ENCODE measurements at places on chromosomes 7 and 10.

DNA sequence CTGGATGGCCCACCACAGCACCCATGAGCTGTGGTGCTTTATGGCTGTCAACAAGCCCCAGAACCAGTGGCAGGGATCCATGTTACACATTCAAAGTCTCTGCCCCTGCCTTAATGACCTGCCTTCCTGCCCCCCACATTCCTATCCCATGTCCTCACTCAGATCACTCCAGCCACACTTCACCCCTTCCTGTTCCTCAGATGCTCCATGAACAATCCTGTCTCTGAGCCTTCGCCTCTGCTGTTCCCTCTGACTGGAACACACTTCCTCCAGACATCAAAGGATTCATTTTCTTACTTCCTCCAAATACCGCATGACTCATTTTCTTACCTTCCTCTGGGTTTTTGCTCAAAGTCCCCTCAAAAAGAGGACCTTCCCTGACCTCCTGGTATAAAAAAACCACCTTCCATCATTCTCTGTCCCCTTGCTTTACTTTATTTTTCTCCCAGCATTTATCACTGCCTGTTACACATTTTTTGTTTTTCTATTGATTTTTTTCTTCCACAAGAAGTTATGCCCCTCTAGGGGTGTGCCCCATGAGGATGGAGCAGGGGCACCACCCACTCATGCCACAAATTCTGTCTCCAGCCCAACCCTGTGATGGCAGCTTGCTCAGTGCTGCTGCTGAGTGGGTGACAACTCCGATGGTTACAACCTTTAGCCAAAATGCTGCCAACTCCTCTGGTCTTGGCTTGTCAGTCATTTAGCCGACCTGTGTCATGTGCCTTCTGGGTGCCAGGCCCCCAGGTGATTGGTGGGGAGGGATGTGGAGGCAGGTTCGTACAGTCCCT lies 18.2 kb downstream of the COL13A1 start:
- DNase-seq, result no peak

DNA sequence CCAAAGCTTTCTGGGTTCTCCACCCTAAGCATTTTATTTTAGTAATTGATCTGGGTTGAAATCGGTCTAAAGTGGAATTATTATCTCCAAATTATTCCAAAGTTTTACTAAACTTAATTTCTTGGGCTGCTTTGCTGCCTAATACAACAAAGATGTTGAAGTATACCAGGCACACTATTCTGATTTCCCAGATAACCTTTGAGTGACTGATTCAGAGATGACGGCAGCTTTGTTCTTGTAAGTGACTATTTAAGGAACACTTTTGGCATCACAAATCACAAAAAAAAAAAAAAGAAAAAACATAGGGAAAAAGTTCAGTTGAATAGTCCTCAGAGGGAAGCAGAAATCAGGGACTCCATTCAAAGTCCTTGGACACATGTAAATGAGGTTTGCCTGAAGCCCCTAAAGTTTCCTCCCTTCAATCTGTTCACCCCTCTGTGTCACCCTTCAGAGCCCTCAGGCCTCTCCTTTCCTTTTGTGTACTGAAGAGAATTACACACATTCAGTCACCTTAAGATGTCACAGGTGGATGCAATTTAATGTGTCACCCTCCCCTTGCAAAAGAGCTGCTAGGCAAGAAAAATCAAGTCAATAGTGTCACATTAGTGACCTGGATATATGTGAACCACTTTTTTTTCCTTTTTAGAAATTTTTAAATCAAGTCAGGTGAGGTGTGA lies 81.5 kb downstream of the RTKN2 start:
- no peak for DNase-seq

- DNase-seq, result no peak
Measured at GRCh38 chr7:81244224-81244623, 325.4 kb upstream of the SEMA3C start.

GRCh38 chr7:514651-515598 lies 4.7 kb downstream of the PDGFA start:
- peak; percentile 98 for DNase-seq

- DNase-seq, result no peak
Measured at GRCh38 chr7:27464970-27465369, 197.7 kb downstream of the HIBADH start.

- no peak for DNase-seq
Measured at GRCh38 chr7:1735262-1735661, 65.2 kb downstream of the ELFN1 start.

GRCh38 chr7:92623544-92623943 lies 33.4 kb upstream of the FAM133B start:
- no peak for DNase-seq

DNA sequence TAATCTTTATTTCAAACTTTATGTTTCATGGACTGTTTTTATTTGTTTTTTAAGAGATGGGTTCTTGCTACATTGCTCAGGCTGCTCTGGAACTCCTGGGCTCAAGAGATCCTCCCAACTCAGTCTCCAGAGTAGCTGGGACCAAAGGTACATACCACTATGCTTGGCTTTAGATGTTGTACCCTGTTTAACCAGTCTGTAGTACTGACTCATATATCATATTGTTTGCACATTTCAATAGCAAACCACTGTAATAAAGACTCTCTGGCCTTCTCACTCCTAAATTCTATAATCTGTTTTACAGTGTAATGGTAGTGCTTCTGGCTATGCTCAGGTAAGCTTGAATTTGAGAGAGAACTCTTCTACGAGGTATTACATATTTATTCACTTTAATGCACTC lies 413.6 kb upstream of the PCDH15 start:
- DNase-seq, result no peak

DNA sequence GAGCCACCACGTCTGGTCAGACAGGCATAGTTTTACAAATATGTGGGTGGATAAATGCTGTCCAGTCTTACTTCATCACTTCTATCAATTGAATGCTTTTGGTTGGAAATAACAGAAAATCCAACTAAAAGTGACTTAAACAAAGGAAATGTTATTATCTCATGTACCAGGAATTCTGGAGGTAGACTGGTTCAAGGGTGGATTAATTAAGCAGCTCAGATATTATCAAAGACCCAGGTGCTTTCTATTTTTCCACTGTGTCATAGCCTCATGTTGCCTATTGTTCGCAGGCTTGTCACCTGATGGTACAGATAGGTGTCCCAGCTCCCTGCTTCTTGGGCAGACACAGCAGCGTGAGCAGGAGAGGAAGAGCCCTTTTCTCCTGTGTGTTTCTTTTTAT lies 156.1 kb upstream of the CTBP2 start:
- no peak for DNase-seq

DNA sequence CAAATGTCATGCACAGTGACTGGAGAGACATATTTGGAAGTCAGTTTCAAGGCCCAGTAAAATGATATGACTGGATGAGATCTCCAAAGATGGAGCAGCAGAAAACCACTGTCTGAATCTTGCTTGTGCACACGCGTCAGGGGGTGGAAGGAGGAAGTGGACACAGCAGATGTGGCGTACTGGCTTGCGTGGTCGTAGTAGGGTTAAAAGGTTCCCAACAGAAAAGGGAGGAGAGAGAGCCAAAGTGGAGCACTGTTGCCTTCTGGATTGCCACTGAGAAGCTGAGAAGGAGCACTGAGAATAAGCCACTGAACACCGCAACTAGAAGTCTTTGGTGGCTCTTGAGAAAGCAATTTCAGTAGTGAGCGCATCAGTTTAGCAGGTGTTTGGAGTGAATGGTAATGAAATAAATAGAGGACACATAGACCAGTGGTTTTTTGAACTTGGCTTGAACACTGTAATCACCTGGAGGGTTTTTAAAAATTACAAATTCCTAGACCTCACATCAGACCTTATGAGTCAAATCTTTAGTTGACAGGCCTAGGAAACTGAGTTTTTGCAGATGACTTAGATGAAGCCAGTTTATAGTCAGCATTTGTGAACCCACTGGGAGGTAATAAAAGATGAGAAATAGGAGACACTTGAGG lies 227.3 kb downstream of the PTEN start:
- no peak for DNase-seq

DNA sequence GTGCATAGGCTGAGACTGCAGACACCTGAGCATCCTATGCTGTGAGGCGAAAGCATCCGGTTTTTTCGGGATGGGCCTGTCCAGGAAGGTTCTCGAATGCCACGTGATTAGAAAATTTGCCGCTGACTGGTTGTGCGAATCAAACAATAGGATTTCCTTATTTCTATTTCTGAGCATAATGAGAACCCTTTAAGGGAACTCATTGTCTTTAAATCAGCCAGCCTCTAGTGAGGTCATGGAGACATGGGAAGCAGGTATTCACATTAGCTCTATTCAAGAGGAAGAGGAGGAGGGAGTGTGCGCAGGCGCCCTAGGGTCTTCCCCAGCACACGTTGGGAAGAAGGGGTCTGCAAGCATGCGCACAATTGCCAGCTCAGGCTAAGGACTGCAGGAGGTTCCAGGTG lies 5.6 kb downstream of the GIMAP1 start:
- no peak for DNase-seq

- no peak for DNase-seq
Measured at GRCh38 chr7:159062569-159062968, 82.1 kb downstream of the VIPR2 start.

- peak; percentile 96 for DNase-seq
Measured at GRCh38 chr7:75565132-75565837, 73.2 kb downstream of the SPDYE5 start.

GRCh38 chr10:23294638-23295247 lies 49.9 kb downstream of the C10orf67 start:
- DNase-seq, result no peak

DNA sequence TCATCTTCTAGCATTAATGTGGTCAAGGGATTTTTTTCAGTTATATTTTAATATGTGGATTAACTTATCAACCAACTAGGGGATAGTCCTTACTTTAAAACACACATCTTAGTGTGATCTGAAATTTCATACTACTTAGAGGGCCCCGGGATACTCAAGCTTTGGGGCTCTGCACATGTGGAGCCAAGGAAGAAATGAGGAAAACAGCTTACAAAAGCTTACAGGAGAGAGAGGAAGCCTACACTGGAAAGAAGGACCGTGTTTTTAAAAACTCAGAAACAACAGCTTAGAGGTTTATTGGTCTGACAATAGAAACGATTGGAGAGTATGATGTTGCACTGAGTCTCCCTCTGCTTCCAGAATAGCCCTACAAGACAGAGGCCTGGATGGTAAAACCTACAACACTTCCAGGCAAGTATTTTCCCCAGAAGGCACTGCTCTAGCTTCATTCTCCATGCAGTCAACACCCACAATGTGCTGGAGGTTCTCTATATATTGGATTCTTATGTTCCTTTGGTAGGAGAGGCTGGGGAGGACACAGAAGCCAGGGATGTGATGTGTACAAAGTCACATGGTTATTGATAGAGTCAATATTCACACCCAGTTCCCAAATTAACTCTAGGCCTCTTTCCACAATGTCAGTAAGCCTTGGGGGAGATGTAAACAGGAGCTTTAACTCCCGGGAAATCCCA lies 47.3 kb downstream of the JCAD start:
- no peak for DNase-seq

- peak; percentile 92 for DNase-seq
Measured at GRCh38 chr10:12350167-12350872, 973 bp downstream of the CAMK1D start.

- DNase-seq, result no peak
Measured at GRCh38 chr10:84685047-84685660, 356.8 kb downstream of the CCSER2 start.

GRCh38 chr7:14770614-14771013 lies 131.9 kb downstream of the DGKB start:
- DNase-seq, result no peak

- no peak for DNase-seq
Measured at GRCh38 chr10:58827381-58827780, 314.7 kb downstream of the BICC1 start.

DNA sequence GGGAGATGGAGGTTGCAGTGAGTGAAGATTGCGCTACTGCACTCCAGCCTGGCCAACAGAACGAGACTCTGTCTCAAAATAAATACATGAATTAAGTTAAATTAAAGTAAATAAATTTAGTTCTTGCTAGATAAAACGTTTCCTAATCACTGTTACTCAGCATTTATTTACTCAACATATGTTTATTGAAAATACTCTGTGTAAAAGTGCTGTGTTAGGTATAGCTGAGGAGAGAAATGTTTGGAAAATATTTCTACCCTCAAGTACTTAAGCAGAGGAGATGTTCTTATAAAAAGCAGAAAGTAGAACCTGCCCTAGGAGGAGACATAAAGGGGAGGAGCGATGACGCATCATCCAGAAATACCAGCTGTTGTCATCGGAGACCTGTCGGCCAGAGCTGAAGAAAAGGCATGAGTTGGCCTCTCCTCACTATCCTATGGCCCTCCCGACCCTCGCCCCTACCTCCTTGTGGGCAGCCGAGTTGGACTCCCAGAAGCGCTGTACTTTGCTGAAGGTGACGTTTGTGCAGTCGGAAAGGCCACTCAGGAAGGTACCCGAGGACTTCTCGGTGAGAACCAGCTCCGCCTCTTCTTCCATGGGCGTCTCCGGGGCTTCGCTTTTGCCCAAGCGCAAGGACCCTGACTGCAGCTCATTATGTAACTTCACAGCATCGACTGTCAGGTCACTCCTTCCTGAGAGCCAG lies 1.1 kb downstream of the RRP12 start:
- DNase-seq, result peak; percentile 87

DNA sequence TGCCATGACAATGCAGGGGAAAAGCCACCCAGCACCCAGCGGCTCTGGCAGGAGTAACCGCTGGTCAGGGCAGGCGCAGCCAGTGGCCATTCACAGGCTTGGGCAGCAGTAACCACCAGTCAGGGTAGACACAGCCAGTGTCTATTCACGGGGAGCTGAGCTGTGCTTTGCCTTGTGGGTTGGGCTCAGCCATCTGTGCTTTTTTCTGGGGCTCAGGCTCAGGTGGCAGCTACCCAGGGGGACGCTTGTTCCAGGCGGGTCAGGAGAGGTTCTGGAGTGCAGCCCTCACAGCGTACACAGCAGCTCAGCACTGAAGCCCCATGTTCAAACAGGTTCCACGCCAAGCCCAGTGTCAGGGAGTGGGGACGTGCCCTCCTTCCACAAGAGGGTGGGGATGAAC lies 28.5 kb downstream of the FOXL3 start:
- peak; percentile 88 for DNase-seq

DNA sequence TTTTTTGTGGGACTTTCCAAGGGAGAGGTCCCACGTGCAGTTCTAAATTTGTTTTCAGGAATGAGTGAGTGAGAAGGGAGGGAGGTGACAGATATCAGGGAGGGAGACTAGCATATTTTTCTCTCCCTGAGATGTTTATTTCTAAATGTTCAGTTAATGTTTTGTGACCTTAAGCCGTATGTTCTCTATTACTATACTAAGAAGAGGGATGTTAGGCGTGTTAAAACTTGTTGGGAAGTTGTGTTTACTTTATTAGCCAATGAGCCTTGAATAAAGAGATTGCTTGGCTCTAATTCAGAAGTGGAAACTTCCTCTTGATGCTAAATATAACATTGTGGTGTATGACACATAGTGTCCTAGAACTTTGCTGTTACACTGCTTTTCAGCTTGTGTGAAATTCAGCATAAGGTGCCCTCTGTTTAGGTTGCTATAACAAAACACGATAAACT lies 37.3 kb downstream of the DNAH11 start:
- DNase-seq, result no peak

GRCh38 chr7:65509368-65510186 lies 135.9 kb downstream of the ZNF92 start:
- DNase-seq, result peak; percentile 48

GRCh38 chr10:50421026-50421719 lies 169.9 kb upstream of the ASAH2 start:
- peak; percentile 72 for DNase-seq

All from osteoblast (primary cell).